ENCODE measurements at places on chromosomes 2 and 18. TPM values are rescaled to one million over a fixed set of nuclear protein-coding genes. Genes with fewer than 3 reads are reported as not detected.

FLACC1 gene
- 1.3 TPM for total RNA-seq

LONRF2 gene
- total RNA-seq = 6.7 TPM

BIRC6 gene
- 318 TPM for total RNA-seq

MARCO gene
- total RNA-seq = 0.42 TPM

CLHC1 gene
- total RNA-seq = 56.6 TPM

ARL4C gene
- total RNA-seq = 6.3 TPM

ANKRD62 gene
- total RNA-seq = 0.11 TPM

CPO gene
- total RNA-seq = 0.53 TPM

GREB1 gene
- total RNA-seq = 9.1 TPM

FOXD4L1 gene
- not detected for total RNA-seq

KIF1A gene
- total RNA-seq = 5.2 TPM

DCDC2C gene
- total RNA-seq = 0.48 TPM

IL18R1 gene
- total RNA-seq = 3.3 TPM

SOX11 gene
- total RNA-seq = 9.8 TPM

STK17B gene
- total RNA-seq = 37.3 TPM

SLC38A11 gene
- total RNA-seq = 0.85 TPM

IL36B gene
- total RNA-seq = not detected
